ENCODE measurements at places on chromosomes 7 and 10. TPM values are rescaled to one million over a fixed set of nuclear protein-coding genes. Genes with fewer than 3 reads are reported as not detected.

AP5Z1 gene
- total RNA-seq = 33.9 TPM

C10orf53 gene
- not detected for total RNA-seq

SLC39A12 gene
- total RNA-seq = not detected

HIPK2 gene
- total RNA-seq = 28.8 TPM

VAX1 gene
- not detected for total RNA-seq

CYP3A7 gene
- total RNA-seq = 0.74 TPM

OGDHL gene
- under 0.01 TPM for total RNA-seq

BEND7 gene
- total RNA-seq = 3.2 TPM

SLC13A1 gene
- total RNA-seq = not detected

PNLIP gene
- total RNA-seq = not detected

PCDH15 gene
- total RNA-seq = 0.08 TPM

ITIH5 gene
- 0.09 TPM for total RNA-seq

CNNM1 gene
- total RNA-seq = 0.09 TPM

PRPS1L1 gene
- total RNA-seq = not detected

MGMT gene
- 21.8 TPM for total RNA-seq

PARD3 gene
- 42.1 TPM for total RNA-seq

LFNG gene
- total RNA-seq = 2.3 TPM

FAM25A gene
- not detected for total RNA-seq

ECD gene
- total RNA-seq = 24.0 TPM

LRRC18 gene
- not detected for total RNA-seq

VWA2 gene
- total RNA-seq = not detected

ADAMTS14 gene
- total RNA-seq = 2.0 TPM

FAM241B gene
- not detected for total RNA-seq

CRPPA gene
- 3.2 TPM for total RNA-seq

LIPA gene
- total RNA-seq = 55.2 TPM

MKX gene
- 0.25 TPM for total RNA-seq

PKD2L1 gene
- not detected for total RNA-seq

AGMO gene
- not detected for total RNA-seq

FOXI2 gene
- total RNA-seq = not detected

LRRC61 gene
- total RNA-seq = 0.09 TPM

ZNF277 gene
- 41.4 TPM for total RNA-seq

TBC1D12 gene
- total RNA-seq = 16.5 TPM

OPN4 gene
- not detected for total RNA-seq

CRHR2 gene
- not detected for total RNA-seq

CCDC146 gene
- 2.0 TPM for total RNA-seq

HYAL4 gene
- not detected for total RNA-seq

SPDYE1 gene
- total RNA-seq = not detected

LRRC4 gene
- total RNA-seq = not detected

FKBP6 gene
- total RNA-seq = not detected

C10orf105 gene
- total RNA-seq = not detected

HSPA12A gene
- total RNA-seq = 10.3 TPM

OPN1SW gene
- total RNA-seq = not detected

CTAGE8 gene
- total RNA-seq = not detected

BLNK gene
- not detected for total RNA-seq

GIMAP6 gene
- 0.18 TPM for total RNA-seq

GBX1 gene
- not detected for total RNA-seq

NEURL1 gene
- 0.27 TPM for total RNA-seq

GATA3 gene
- total RNA-seq = not detected

GPRIN2 gene
- not detected for total RNA-seq

HOGA1 gene
- 0.08 TPM for total RNA-seq

AKR1C2 gene
- total RNA-seq = 376 TPM

LLCFC1 gene
- not detected for total RNA-seq

ZNF488 gene
- 0.18 TPM for total RNA-seq

AKR1C3 gene
- total RNA-seq = 169 TPM

GPR141 gene
- not detected for total RNA-seq

DAGLB gene
- 38.3 TPM for total RNA-seq

TMEM213 gene
- 0.33 TPM for total RNA-seq

Data from fibroblast of the aortic adventitia (primary cell).